ENCODE measurements at places on chromosomes 4 and X.

GRCh38 chrX:7264399-7264798 lies 116.4 kb upstream of the PUDP start:
- no peak for DNase-seq

- DNase-seq = no peak
These were observed 492.0 kb upstream of the IGFBP7 start for GRCh38 chr4:57602141-57602540.

DNA sequence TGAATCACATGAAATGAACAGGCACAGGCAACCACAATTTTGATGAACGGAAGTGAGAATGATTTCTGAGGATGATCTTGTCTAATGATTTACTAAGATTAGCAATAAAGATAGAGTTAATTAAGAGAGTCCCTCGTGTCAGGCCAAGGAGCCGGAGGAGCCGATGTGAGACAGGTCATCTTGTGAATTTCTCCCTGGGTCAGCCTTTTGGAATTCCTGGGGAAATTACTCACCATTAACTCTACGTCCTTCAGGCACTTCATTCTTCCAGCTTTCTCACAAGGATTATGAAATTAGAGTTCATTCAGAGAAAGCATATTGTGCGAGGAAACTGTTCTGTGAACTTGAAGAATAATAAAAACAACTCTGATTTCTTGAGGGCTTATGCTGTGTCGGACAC lies 86.7 kb downstream of the PSAPL1 start:
- peak; percentile 71 for DNase-seq

- DNase-seq = no peak
These were observed 81.1 kb upstream of the ADAD1 start for GRCh38 chr4:122297694-122298093.

DNA sequence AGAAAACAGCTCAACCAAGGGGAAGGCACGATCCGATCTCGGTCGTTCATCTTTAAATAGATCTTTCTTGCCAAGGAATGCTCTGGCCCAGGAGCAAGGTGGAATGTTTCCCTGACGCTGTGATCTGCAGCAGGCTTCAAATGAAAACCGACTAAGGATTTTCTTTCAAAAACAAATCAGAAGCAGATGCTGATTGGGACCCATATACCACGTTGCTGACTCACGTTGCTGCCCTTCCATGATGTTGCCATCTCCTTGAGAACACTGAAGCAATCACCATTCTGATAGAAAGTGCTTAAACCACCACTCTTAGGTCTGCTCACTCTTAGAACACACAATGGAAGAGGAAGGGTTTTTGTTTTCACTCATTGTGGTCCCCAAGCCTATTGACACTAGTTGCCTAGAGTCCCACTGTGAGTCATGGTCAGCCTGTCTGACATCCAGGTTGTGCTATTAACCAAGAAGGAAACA lies 26.1 kb downstream of the LAMTOR3 start:
- peak; percentile 71 for DNase-seq

- no peak for DNase-seq
These were observed 751.5 kb upstream of the FAM241A start for GRCh38 chr4:111393781-111394180.

GRCh38 chr4:8255698-8256441 lies 13.7 kb upstream of the HTRA3 start:
- DNase-seq = peak; percentile 57

GRCh38 chr4:168569931-168570276 lies 73.1 kb downstream of the PALLD start:
- DNase-seq = no peak

DNA sequence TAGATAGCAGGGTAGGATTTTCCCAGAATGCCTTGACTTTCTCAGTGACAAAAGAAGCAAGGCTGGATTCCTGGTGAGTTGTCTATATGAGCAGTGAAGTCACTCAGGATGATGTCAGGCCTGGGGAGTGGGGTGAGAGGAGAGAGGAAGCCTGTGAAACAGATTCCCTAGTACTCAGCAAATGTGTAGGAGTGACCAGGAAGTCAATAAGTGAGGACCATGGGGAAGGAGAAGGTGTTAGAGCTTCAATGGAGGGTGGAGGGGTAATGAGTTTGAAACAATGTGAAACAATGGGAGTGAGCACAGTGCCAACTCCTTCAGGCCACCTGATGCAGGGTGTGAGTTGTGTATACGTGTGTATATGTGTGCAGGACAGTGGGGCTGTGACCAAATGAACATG lies 2.4 kb upstream of the SLC9A6 start:
- DNase-seq = no peak

- no peak for DNase-seq
These were observed 139.9 kb upstream of the ETNPPL start for GRCh38 chr4:108902769-108903168.

GRCh38 chr4:90126805-90127204 lies 389 bp upstream of the CCSER1 start:
- no peak for DNase-seq

DNA sequence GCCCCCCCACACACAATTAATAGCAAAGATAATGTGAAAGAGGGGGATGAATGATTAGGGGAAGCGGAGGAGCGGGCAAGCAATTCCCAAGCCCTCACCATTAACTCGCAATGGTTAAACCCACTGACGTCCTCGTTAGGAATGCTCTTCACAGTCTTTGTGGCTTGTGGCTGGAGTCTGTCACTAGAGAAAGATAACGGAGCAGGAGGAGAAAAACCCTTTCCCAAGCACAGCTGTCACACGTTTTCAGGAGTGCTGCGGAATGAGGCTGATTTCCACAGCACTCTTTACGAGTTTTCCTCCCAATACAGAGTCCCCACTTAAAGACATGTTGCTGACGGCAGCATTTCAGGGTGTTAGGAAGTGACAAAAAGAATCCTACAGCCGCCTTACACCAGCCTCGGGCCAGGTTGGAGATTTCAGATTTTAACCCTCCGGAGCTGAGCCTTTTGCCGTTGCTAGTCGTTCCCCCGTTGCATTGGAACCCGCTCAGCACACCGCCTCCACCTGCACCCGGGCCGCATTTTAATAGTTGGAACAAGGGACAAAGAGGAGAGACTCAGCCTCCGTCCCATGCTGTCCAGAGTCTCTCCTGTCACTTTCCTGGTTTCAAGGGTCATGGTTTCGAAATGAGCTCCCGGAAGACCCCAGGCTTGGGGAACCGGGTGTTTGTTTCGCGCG lies 92.2 kb downstream of the GEMIN8 start:
- DNase-seq = peak; percentile 33

GRCh38 chr4:122412547-122412946 lies 33.7 kb downstream of the ADAD1 start:
- no peak for DNase-seq

- DNase-seq = peak; percentile 74
These were observed 82.1 kb downstream of the FIP1L1 start for GRCh38 chr4:53459548-53459947.

DNA sequence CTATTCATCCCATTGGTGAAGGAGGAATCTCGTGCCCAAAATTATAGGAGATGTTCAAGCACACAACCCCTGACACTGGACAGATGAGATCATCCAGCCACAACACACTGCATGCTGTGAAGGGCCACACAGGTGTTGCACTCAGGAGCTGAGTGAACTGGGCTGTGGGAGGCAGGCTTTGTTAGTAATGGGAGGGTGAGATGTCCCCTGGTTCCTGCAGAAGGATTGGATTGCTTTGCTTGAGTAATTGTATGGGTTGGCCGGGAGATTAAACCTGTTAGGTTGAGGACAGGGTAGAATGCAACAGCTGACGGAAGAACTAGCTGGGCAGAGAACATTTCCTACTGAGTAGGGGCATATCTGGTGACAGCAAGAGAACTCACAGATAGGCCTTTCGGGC lies 152.2 kb downstream of the TACR3 start:
- no peak for DNase-seq

DNA sequence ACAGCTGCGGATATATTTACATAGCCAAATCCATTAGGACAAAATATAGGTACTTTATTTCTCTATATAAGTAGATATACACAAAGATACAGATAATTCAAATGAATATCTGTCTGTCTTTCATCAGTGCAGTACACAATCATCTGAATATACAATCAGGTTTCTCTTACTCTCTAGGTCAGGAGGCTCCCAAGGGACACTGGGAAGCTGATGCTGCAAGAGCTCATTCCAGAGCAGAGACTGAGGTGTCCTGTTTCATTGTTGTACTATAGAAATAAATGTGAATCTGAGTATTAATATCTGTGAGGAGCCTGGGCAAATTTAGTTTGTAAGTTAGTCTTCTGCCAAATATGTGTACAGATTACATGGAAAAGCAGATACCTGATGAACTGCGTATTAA lies 4.2 kb downstream of the TLL1 start:
- peak; percentile 4 for DNase-seq

GRCh38 chr4:37467824-37468223 lies 218.4 kb downstream of the RELL1 start:
- no peak for DNase-seq

GRCh38 chr4:2388429-2389182 lies 29.8 kb downstream of the ZFYVE28 start:
- DNase-seq = peak; percentile 29

- no peak for DNase-seq
These were observed 110.6 kb upstream of the PNPLA4 start for GRCh38 chrX:8037593-8038348.

- DNase-seq = peak; percentile 23
These were observed 2.9 kb downstream of the AR start for GRCh38 chrX:67546496-67547423.
